Stimulated activated memory B cell treated with anti-CD40 and anti-IgM and Interleukin-4, amounts not matched to agents 10 μg/mL and 1 μg/mL and 100 μg/mL, for 72 hours (primary cell): ENCODE measurements at places on chromosomes 13 and 19.

DNA sequence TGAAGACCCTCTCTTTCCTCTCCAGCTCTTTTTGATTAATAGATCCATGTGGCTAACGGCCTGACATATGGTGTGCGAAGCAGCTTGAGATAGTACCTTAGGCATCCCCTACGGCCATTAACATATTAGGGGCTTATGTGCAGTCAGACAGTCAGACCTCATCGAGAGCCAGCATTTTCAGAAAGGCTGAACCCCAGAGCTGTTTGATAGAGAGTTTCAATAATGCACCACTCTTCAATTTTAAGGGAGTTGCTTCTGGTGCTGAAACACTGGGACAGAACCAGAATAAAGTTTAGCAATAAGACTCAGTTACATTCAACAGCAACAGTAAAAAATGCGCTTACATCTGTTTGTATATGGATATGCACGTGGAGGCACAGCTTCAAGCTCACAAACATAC lies 10.8 kb downstream of the POU4F1 start:
- ATAC-seq = no peak

DNA sequence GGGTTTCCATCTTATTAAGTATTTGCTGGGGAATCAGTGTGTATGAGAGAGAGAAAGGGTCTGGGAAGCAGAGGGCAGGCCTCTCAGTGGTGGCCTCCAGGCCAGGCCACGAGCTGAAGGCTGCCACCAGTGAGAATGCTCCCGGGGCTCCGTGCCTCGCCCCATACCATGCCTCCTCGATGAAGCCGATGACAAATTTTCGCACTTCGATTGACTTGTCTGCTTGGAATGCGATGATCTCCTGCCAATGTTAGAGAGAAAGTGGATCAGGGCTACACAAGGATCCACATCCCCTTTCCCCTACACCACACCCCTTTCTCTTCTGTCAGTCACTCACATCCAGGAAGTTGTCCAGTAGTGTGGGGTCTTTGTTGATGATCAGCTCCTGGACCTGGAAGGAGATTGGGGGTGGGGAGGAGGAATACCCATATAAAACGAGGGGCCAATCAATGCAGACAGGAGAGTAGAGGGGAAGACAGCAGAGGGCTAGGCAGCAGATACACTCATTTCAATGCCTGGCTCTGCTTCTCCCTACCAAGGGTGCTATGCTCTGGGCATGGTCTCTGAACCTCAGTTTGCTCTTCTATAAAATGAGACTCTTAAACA lies 10.7 kb downstream of the SYMPK start:
- ATAC-seq = no peak

- ATAC-seq = no peak
These were observed 927.3 kb downstream of the DIAPH3 start for GRCh38 chr13:59236309-59236919.

GRCh38 chr13:46855166-46855565 lies 41.7 kb downstream of the HTR2A start:
- ATAC-seq = peak; percentile 70

DNA sequence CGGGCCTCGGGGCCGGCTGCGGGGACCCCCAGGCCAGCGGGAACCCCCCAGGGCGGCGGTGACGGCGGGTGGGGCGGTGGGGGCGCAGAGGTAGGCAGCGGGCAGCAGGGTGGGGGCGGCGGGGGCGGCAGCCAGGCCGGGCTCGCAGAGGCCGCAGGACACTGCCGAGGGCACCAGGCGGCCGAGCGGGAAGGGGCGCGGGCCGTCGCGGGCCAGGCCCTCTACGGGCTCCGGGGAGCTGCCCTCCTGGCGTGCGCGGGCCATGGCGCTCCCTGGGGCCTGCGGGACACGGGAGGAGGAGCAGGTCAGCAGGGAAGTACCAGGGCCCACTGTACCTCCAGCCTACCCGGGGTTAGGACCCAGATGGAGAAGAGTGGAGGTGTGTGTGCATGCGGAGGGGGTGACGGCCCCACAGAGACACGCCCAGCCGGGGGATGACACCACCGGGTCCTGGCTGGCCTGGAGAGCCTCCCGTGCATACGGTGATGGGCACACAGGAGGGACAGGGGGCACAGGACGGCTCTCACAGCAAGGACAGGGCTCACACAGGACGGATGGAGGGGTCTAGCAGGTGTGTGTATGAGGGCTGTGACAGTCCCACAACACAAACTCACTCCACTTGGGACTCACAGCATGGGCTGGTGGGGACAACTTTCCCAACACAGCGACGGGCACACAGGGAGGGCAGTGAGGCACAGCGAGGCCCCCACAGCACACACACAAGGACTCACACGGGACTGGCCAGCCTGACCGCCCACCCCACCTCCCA lies 2.6 kb downstream of the BBC3 start:
- peak; percentile 36 for ATAC-seq

- ATAC-seq = peak; percentile 51
These were observed 9.0 kb downstream of the ZNF808 start for GRCh38 chr19:52536448-52536800.

GRCh38 chr13:113452942-113453901 lies at the start of gene ADPRHL1:
TSS of gene ADPRHL1 (minus strand) at chr13:113453488. CDS start at chr13:113453437, 51 bp downstream.
- no peak for ATAC-seq

- no peak for ATAC-seq
These were observed 16.4 kb downstream of the CCDC124 start for GRCh38 chr19:17948931-17949930.

DNA sequence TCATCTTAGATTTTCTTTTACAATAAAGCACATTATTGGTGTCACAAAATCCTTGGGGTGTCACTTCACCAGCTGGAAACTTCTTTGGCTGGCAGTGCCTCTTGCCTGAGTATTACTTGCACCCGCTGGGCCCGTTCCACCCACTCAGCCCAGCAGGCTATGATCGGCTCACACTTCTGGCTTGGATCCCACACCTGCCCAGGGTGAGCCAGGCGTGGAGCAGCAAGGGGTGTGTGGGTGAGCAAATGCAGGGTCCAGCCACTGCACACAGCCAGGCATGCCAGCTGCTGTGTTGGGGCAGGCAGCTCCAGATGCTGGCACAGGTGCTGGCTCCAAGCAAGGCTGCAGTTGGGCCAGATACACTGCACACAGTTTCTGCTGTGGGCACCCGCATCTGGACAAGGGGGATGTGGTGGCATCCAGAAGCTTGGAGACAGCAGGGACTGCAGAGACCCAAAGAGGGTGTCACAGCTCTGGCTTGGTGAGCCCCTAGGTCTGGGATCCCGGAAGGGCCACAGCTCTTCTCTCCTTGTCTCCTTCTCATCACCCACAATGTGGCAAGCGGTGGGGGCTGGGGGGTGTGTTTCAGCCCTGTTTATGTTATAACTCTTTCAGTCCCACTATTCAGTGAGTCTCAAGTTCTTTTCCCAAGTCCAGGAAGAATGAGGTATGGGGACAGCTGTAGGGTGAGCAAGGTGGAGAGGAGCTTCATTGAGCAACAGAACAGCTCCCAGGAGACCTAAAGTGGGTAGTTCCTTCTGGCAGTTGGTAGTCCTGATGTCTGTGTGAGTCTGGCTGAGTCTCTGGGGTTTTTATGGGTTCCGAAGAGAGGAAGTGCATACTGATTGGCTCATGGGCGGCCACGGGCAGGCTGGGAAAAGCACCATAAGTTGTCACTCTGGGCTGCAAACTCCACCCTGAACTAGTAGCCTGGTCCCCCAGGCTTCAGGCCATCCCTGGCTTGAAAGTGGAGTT lies 25.3 kb upstream of the TBC1D4 start:
- peak; percentile 63 for ATAC-seq

GRCh38 chr13:48319531-48320398 lies 16.2 kb downstream of the RB1 start:
- no peak for ATAC-seq

- ATAC-seq = no peak
These were observed 6.5 kb upstream of the CIRBP start for GRCh38 chr19:1262623-1263123.

DNA sequence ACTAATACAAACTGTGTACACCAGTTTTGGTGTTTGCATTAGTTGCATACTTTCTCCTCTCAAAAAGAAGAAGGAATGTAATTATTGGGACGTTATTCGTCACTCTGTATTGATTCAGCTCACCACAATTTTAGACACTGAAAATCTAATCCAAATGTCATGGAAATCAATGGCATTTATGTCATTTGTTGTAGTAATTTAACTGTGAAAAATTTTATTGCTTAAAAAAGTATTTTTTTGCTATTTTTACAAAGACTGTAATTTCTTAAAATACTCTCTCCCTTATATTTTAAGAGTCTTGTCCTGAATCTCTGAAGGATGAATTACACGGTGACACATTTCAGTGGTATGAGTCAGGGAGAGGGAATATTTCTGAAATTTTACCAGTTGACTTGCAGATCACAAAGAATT lies 2117.6 kb downstream of the PCDH9 start:
- ATAC-seq = no peak
